CD4-positive, alpha-beta T cell treated with Interleukin-12 subunit alpha and Interleukin-12 subunit beta, for 1 hour (primary cell): ENCODE measurements at places on chromosomes 3 and 15.

- DNase-seq, result no peak
These were observed 13.9 kb downstream of the COPG1 start for GRCh38 chr3:129263161-129263910.

DNA sequence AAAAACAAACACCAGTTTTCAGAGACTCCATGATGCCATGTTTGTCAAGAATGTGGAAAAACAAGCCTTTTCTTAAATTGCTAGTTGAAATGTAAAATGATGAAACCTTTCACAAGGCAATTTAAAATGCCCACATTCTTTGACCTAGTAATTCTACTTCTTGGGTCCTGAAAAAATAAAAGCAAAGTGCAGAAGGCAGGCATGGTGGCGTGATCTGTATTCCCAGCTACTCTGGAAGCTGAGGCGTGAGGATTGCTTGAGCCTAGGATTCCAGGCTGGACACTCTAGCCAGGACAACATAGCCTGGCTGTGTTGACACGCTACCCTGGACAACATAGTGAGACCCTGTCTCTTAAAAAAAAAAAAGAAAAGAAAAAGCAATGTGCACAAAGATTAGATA lies 4.3 kb upstream of the MORF4L1 start:
- no peak for DNase-seq

DNA sequence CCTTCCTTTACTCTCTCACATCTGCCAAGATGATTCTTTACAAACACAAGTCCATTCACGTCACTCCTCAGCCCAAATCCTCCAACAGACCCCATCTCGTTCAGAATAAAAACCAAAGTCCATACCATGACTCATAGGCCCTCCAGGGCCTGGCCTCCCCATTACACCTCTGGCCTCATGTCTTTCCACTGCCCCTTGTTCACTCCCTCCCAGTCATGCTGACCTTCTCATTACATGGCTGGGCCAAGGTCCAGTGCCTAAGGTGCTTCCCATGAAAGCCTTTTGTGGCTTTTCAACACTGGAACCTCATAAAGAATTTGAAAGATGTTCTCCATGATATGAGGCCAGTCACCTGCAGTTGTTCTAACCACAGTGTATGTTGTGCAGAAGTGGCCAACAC lies 44.5 kb downstream of the NEK10 start:
- no peak for DNase-seq

- DNase-seq, result no peak
These were observed 12.2 kb upstream of the CHSY1 start for GRCh38 chr15:101264011-101264410.

- no peak for DNase-seq
These were observed 107.7 kb downstream of the VPS8 start for GRCh38 chr3:184919651-184920050.

DNA sequence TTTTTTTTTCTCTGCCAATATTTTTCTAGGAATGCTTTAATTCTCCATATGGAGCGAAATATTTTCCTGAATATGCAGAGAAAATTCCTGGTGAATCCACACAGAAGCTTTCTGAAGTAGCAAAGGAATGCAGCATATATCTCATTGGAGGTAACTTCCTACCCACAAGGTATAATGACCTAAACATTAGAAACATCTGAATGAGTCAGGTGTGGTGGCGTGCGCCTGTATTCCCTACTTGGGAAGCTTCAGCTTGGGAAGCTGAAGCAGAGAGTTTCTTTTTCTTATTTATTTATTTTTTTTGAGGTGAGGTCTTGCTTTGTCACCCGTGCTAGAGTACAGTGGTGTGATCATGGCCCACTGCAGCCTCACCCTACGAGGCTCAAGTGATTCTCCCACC lies 5.2 kb downstream of the NIT2 start:
- DNase-seq, result no peak

- DNase-seq, result no peak
These were observed 1068.0 kb upstream of the CADM2 start for GRCh38 chr3:83890763-83891135.

DNA sequence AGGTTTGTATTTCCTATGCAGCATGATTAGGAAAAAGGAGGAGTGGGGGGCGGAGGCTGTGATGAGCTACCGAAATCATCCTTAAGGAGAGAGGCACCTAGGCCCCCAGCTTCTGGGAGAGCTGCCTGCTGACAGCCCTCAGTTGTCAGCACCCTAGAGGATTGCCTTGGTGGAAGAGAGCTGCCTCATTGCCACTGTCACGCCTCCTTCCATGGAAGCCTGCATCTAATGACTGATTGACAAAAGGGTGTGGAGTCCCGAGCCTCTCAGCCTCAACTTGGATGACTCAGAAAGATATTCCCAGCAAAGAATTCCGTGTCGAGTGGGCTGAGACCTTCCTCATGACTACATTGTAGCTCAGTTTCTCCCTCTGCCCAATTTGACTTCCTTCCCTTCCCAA lies 320.4 kb upstream of the PROK2 start:
- DNase-seq, result no peak

- no peak for DNase-seq
These were observed 230.4 kb downstream of the GABRG3 start for GRCh38 chr15:27201425-27201824.

GRCh38 chr15:99634576-99634975 lies 68.8 kb downstream of the MEF2A start:
- DNase-seq, result no peak

DNA sequence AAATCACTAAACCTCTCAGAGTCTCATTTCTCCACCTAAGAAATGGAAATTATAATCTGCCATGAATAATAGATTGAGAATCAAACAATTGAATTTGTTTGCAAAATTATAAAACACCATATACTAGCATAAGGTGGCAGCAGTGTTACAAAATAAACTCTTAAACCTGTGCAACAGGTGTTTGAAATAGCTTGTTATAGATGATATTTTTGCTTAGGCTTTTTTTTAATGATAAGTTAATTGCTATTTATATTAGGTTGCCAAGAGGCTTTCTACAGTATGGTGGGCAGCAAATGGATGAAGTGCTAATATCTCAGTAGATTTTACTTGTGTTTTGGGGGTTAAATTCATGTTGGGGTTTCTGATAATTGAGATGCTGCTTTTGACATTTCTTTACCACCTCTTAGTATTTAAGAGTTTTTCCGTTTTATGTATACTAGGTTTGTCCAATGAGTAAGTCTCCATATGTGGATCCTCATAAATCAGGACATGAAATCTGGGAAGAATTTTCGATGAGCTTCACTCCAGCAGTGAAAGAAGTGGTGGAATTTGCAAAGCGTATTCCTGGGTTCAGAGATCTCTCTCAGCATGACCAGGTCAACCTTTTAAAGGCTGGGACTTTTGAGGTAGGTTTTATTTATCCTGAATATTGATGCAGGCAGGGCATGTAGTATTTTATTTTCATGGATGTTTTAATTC lies 19.6 kb downstream of the NR1D2 start:
- no peak for DNase-seq
